Suppressor macrophage treated with lipopolysaccharide for 1 hour (primary cell): ENCODE measurements at places on chromosomes 6 and 20.

DNA sequence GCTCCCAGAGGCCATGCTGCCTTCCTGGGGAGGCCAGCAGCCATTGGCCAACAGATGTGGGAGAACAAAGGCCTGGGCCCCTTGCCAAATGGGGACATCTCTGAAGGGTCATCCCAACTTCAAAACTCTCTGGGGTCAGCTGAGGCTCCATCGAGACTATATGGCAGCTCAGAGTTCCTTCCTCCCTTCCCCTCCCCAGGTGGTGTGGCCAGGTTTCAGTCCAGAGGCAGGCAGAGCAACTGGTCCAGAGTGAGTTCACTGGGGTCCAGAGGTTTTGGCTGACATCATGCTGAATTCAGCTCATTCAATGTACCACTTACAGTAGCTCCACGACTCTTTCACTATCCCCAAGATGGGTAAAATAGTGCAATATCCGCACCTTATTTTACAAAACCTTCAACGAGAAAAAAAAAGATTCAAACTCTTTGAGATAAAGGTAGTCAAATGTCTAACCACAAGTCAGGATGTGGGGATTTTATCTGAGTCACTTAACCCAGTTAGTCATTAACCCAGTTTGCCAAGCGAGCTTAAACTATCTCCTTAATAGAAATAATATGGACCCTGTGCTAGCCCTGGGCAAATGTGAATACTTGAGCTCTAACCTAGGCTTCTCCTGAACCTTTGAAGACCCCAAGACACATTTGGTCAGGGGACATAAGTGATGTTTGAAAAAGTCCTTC, 108.4 kb upstream of the PLEKHG1 start:
- DNase-seq = no peak

DNA sequence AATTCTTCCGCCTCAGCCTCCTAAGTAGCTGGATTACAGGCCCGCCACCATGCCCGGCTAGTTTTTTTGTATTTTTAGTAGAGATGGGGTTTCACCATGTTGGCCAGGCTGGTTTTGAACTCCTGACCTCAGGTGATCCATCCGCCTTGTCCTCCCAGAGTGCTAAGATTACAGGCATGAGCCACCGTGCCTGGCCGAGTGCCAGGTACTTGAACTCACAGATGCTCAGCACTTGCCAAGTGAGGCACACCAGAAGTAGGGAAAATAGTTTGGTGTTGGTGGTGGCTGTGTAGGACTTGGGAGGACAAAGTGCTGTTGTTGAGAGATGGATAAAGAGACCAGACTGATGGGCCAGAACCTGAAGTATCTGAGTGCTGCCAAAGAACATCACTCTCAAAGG, 40.0 kb upstream of the MBOAT1 start:
- no peak for DNase-seq

DNA sequence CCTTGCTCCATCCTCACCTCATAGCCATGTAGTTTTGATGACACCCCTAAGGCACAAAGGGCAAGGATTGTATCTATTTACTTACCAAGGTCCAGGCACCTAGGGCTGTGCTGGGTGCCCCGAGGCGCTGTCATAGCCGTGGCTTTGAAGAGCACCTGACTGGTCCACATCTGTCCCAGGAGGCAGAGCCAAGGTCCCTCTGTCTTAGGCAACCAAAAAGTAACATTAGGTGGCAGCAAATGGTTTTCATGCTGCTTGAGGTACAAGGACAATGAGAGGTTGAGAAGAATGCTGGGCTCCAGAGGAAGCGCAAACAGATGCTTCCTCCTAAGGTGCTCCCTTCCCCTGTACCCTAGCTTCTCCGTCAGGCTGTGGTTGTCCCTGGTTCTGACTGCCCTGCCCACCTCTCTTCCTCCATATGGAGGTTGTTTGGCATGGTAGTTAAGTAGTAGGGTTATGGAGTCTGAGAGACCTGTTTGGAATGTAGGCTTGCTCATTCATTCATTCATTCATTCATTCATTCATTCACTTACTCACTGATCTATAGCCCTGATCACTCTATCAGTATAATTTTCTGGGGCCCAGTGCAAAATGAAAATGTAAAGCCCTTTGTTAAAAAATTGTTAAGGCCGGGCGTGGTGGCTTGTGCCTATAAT, 3.0 kb upstream of the UQCC2 start:
- no peak for DNase-seq

DNA sequence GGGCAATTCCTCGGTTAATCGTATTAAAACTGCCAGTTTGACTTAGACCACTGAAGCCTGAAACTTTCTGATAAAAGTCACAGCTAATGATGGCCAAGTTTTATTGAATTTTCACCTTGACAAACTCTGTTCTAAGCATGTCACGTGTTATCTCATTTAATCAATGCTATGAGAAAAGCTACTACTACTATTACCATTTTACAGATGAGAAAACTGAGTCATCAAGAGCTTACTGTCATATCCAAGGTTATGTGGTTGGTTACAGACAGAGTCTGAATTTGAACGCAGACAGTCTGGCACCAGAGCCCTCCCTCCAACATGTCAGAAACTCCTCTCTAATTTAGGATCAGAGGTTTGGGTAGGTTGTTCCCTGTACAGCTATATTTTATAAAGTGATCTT, 4.3 kb downstream of the FAXC start:
- no peak for DNase-seq

GRCh38 chr6:127162836-127163235, 44.4 kb downstream of the RSPO3 start:
- no peak for DNase-seq

- no peak for DNase-seq
Observed at GRCh38 chr6:89984926-89985750, 90.9 kb downstream of the GJA10 start.

DNA sequence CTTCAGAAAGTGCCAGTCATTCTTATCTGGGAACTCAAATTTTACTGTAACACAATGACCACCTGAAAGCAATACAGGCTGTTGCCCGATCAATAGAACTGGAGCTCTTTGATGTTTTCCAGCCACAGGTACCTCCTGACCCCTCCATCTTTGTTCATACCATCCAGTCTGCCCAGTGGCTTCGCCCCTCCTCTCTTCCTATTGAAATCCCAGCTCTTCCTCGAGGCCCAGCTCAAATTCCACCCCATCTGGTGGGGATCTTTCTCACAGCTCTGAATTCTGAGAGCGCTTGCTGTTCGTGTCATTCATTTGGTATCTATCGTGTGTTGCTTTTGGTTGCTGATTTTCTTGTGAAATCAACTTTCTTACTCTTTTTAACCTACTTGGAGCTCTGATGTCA, 87.9 kb upstream of the CNKSR3 start:
- no peak for DNase-seq

- no peak for DNase-seq
Observed at GRCh38 chr6:167856474-167856873, 29.8 kb downstream of the AFDN start.

- DNase-seq = no peak
Observed at GRCh38 chr6:106490974-106491373, 130.5 kb downstream of the CRYBG1 start.

- no peak for DNase-seq
Observed at GRCh38 chr6:3664625-3665041, 86.9 kb downstream of the PXDC1 start.

DNA sequence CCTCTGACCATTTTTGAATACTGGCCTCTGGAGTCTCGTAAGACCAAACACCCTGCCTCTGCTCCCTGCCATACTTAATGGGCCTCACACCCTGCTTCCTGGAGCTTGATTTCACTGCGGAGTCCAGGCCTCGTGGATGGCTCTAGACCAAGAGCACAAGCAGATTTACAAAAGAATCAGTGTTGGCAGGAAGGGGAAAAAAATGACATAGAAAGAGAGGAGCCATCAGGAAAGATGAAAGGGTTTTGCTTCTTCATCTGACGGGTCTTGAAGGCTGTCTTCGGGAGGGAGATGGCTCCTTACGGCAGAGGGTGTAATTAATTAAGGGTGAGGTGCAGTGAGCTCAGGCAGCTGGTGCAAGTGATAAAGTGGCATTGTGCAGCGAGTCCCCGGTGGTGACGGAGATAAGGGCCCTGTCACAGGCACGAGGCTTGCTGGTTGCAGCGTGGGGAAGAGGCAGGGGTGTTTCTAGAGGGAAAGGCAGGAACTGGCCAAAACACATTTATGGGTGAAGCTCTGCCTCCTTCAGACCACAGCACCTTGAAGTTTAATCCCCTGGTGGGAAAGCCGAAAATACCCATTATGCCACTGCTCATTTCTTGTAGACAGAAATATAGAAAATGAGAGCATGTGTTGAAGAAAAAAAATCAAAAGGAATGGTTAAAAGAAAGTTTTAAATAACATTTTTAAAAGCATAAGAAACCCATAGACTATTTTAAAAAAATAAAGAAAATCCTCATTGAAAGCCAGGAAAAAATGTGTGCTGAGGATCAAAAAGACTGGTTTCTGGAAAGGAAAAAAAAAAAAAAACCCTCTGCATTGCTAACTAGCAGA, 128.6 kb upstream of the LRFN2 start:
- peak; percentile 53 for DNase-seq

DNA sequence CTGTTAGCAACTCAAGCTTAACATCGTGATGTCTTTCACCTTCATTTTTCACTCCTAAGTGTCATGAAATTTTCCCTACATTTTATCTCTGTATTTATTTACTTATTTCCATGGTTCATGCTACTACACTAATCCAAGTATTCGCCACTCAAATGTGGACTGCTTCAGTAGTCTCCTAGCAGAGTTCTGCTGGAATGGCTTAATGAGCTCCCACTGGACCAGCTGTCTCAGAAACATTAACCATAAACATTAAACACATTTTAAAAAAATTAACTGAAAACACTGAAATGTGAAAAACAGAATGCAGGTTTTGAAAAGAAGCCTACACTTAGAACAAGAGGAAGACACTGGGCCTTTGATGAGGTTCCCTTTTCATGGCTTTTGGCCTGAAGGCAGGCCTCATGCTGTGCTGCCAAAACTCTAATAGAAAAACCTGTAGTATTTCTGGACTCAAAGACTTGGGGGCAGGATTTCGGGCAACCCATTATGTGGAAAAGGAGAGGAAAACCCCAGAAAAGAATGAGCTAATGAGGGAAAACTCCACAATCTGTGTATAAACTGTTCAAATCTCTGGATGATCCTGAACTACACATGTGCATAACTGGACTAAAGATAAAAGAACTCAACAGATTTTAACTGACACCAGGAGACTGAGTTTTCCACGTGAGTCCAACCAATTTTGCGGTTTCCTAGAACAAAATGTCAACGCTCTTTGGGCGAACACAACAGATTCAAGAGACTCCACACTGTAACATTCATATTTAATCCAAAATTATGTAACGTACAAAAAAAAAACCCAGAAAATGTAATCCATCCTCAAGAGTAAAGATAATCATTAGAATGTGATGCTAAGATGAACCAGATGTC, 33.0 kb downstream of the SAMD3 start:
- peak; percentile 29 for DNase-seq

- no peak for DNase-seq
Observed at GRCh38 chr6:123780021-123780420, 23.6 kb upstream of the NKAIN2 start.

- peak; percentile 7 for DNase-seq
Observed at GRCh38 chr6:24428615-24429014, 25.9 kb downstream of the MRS2 start.

GRCh38 chr6:144064402-144065212, 30.8 kb downstream of the SF3B5 start:
- peak; percentile 91 for DNase-seq

DNA sequence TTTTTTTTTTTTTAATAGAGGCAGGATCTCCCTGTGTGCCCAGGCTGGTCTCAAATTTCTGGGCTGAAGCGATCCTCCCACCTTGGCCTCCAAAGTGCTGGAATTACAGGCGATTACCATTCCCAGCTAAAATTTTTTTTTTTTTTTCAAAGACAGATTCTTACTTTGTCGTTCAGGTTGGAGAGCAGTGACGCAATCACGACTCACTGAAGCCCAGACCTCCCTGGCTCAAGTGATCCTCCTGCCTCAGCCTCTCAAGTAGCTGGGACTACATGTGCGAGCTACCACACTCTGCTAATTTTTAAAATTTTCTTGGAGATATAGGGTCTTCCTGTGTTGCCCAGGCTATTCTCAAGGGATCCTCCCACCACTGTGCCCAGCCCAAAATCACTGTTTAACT, 58.0 kb upstream of the MYO6 start:
- no peak for DNase-seq

- peak; percentile 74 for DNase-seq
Observed at GRCh38 chr6:3368685-3369084, 88.2 kb downstream of the SLC22A23 start.

DNA sequence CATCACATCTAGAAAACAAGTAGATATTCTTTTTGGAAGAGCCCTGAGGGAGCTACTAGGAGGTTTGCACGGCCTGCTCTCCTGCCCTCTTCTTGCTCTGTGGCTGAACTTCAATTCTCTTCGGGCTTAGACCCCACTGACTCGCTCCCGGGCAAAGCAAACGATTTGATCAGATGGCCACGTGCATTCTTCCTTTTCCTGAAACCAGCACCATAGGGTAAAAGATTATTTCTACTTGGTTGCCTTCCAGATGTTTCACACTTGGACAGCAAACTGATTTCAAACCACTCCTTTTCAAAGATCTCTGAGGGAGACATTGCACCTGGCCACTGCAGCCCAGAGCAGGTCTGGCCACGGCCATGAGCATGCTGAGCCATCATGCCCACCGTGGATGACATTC, at the start of gene SLC22A1:
TSS of gene SLC22A1 (plus strand) at position 258 of the 400 bp plus-strand sequence. CDS start at position 379, 121 bp downstream.
- DNase-seq = no peak
